Activated naive CD8-positive, alpha-beta T cell treated with anti-CD3 and anti-CD28 coated beads, Interleukin-2, amount 50 U/mL, for 24 hours (primary cell): ENCODE measurements at places on chromosomes 16 and 17.

- DNase-seq: no peak
Measured at GRCh38 chr16:69775563-69775962, 13.4 kb downstream of the WWP2 start.

- no peak for DNase-seq
Measured at GRCh38 chr16:21694609-21695008, 30.8 kb downstream of the OTOA start.

DNA sequence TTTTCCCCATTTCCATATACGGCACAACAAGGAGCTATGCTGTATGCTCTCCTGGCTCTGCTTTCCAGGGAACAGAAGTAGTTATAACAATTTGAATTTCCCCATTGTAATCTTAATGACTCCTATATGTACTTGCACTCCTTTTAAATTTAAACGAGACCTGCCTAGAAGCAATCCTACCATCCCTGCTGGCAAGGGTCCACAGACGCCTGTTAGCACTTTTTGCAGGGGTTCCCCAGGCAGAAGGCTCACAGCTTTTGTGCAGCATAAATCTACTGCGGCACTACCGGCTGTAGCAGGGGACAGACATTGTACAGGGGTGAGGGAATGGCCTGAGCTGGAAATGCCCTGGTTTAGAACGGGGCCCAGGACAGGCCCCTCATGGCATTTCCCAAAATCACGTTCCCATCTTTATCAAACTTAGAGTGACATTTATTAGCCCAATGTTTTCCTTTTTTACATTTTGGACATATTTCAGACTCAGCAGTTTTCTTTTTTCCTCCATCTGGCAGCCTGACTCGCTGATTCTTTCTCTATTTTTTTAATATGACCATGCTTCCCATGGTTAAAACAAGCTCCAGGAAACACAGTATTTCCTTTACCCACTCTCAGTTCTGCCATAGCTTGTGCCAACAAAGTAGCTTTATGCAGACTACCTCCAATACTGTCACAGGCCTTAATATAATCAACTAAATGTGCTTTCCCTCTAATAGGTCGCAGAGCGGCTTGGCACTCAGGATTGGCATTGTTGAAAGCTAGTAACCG, 35.4 kb upstream of the USP22 start:
- DNase-seq: no peak

DNA sequence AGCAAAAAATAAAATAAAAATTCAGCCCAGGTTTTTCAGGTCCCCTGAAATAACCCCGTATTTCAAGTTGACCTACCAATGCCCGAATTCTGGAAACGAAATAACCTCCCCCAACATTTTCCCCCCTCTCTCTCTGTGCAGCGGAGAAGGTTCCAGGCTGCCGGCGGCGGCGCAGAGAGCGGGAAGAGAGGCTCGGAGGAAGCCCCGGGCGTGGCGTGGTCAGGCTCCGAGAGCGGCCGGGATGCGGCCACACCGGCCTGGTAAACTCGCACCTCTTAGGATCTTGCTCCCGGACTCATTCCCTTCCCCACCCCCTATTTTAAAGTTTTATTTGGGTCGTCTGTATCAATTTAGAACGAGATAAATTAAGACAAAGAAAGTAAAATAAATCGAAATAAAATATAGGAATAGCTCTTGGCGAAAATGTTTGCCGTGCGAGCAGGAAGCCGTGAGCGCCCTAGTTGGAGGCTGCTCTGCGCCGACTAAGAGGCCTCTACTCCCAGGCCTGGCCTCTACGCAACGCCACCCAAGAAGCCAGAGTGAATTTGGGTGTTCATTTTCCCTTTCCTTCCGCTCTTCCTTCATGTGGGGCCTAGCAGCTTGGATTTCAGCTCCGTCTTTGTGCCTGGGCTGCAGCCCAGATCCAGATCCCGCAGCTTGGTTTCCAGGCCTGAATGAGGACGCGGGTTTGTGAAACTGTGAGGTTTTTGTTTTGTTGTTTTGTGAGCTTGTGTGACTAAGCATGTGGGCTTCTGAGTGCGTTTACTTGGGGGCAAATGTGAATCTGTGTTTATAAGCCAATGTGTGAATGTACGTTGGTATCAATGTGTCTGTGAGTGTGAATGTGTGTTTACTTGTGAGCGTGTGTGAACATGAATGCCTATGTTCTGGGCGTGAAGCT, 1.5 kb upstream of the HOXB6 start:
- no peak for DNase-seq

DNA sequence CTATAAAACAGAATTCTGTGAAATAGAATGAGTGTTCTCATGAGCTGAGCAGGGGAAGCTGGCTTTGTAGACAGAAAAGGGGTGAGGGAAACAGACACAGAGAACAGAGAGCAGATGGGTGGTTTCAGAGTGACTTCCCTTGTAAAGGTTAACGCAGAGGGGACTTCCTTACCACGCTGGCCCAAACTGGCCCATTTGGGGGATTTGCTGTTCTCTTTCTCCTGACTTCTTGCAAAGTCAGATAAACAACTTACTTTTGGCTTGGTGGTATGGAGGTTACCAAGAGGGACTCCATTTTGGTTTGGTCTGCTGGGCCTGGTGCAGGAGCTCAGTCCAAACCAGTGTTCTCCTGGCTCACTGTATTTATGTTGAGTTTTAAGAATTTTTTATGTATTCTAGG, 48.4 kb downstream of the SEC14L1 start:
- peak; percentile 44 for DNase-seq

- DNase-seq: no peak
Measured at GRCh38 chr17:80284631-80285030, 24.0 kb downstream of the RNF213 start.

GRCh38 chr16:14668556-14669223, 25.4 kb downstream of the PLA2G10 start:
- DNase-seq: no peak

GRCh38 chr17:57415751-57416207, 159.5 kb downstream of the MSI2 start:
- DNase-seq: no peak
